Vagina (tissue), 2 donors: ENCODE measurements at places on chromosomes 13 and 19.

- peak; percentile 95 for DNase-seq
Measured at GRCh38 chr19:35716801-35717664, 770 bp upstream of the KMT2B start.

- no peak for DNase-seq
Measured at GRCh38 chr13:21111546-21111945, 50.2 kb upstream of the LATS2 start.

GRCh38 chr19:45144431-45145269 lies 16.1 kb downstream of the NKPD1 start:
- no peak for DNase-seq

- no peak for DNase-seq
Measured at GRCh38 chr19:33796164-33796875, at the start of gene KCTD15. Gene KCTD15 (plus strand): TSS chr19:33796870. CDS start chr19:33800455, 3,585 bp downstream.

GRCh38 chr19:6832412-6832811 lies 55.0 kb upstream of the ADGRE1 start:
- no peak for DNase-seq

DNA sequence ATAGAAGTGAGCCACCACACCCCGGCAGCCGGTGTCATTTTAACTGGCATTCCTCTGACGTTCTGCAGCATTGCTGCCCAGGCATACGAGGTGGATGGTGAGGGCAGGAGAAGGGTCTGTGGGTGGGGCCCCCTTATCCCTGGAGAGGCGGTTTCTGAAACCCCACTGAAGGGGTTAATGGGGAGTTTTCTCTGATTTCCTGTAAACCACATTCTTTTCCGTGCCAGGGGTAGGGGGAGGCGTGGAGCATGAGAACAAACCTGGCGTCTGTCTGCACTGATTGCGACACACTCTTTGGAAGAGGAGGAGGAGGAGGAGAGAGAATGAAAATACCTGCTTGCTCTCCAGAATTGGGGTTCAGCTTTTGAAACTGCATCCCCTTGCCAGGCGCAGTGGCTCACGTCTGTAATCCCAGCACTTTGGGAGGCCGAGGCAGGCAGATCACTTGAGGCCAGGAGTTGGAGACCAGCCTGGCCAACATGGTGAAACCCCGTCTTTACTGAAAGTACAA lies 2.7 kb upstream of the C3 start:
- no peak for DNase-seq

GRCh38 chr13:79533781-79534400 lies 52.9 kb downstream of the NDFIP2 start:
- no peak for DNase-seq

GRCh38 chr13:32737111-32737571 lies 150.9 kb downstream of the PDS5B start:
- no peak for DNase-seq

DNA sequence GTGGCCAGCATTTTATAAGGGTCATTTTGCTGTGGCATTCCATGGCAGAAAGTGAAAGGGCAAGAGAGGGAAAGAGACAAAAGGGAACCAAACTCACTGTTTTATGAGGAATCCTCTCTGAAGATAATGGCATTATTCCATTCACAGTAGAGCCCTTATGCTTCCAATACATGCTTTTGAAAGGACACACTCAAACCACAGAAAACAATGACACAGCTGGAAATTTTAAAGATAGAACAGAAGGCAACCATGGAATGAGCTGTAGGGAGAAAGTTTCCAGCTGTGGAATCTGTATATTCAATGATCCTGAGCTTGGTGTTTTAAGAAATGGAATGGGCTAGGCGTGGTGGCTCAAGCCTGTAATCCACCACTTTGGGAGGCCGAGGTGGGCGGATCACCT lies 677.4 kb downstream of the SLITRK1 start:
- DNase-seq, result no peak

DNA sequence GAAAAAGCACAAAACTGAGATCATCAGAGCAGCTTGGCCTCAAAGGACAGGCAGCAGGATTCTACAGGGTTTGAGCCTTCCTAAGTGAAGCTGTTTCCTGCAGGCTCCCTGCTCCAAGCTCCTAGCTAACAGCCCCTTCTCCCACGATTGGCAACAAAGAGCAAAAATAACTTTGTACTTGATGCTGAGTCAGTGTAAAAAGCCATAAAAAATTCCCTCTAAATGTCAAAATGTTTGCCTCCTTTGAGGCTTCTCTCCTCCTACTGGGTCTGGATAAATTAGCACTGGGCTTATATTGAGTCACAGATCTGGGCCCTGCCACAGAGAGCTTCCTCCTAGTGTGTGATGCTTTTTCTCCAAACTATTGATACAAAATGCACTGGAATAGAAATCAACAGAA lies 153.3 kb downstream of the TNFRSF19 start:
- DNase-seq, result no peak

DNA sequence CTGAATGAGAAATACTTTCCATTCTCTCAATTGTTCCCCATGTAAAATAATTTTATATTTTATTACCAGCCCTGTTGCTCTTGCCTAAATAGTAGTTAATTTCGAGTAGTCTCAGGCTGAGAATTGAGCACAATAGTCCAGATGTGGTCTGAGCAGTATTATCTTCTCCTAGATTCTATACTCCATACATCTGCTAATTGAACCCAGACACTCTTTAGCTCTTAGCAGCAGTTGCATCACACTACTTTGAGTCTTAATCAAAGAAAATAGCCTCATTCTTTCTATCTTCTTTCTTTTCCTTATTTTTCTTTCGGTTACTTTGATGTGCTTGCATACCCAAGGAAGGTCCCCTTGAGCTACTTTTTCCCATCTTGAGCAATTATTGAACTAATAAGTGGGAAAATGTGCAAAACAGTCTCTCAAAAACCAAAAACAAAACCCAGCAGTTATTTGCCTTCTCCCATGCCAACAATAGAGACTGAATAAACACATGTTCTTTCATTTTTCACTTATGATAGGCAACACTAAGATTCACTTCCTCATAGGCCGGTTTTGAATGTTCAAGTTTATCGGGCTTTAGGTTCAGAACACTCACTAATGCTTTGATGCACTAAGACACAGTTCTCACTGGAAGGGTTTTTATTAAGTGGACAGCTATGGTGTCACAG lies 204.5 kb downstream of the POU4F1 start:
- no peak for DNase-seq

GRCh38 chr19:3670796-3671679 lies 29.2 kb downstream of the PIP5K1C start:
- no peak for DNase-seq
